Smooth muscle cell of the coronary artery (primary cell): ENCODE measurements at places on chromosomes 16 and 17. TPM values are rescaled to one million over a fixed set of nuclear protein-coding genes. Genes with fewer than 3 reads are reported as not detected.

CUEDC1 gene
- 6.2 and 9.4 TPM in 2 replicates for total RNA-seq

CHD9NB gene
- total RNA-seq: 0.98 and 3.5 TPM in 2 replicates

HBA1 gene
- total RNA-seq: not detected in 2 replicates

KIAA0753 gene
- total RNA-seq: 8.6 and 12.3 TPM in 2 replicates

TBC1D3L gene
- 1.9 and 2.5 TPM in 2 replicates for total RNA-seq

KRT26 gene
- not detected in 2 replicates for total RNA-seq

GP1BA gene
- not detected in 2 replicates for total RNA-seq

CDYL2 gene
- 3.2 and 5.6 TPM in 2 replicates for total RNA-seq

PPP1R1B gene
- total RNA-seq: 3.0 TPM in 1 of 2 replicates, not detected in the other

EVPLL gene
- total RNA-seq: not detected in 2 replicates

SOX8 gene
- total RNA-seq: 0.45 TPM in 1 of 2 replicates, not detected in the other

CFAP97D1 gene
- under 0.01 TPM in 1 of 2 replicates, not detected in the other for total RNA-seq

OR4D1 gene
- not detected in 2 replicates for total RNA-seq
